Naive thymus-derived CD8-positive, alpha-beta T cell (primary cell): ENCODE measurements at places on chromosomes 5 and 9. TPM values are rescaled to one million over a fixed set of nuclear protein-coding genes. Genes with fewer than 3 reads are reported as not detected.

- DNase-seq = no peak
Observed at GRCh38 chr9:135279834-135280393, 192.4 kb downstream of the OLFM1 start.

DNA sequence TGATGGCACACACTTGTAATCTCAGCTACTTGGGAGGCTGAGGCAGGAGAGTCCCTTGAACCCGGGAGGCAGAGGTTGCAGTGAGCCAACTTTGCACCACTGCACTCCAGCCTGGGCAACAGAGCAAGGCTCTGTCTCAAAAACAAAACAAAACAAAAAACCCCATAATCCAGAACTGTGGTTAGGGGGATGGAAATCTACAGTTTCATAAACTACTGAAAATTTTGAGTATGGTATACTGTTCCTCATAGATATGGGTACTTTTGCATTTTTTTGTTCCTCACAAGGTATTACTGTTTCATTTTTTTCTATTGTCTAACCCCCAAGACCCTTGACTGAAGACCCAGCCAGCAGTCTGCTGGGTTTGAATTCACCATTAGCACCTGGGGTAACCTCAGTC is 52.2 kb upstream of the MAP3K1 start:
- no peak for DNase-seq

GRCh38 chr9:108469654-108470053 is 386.1 kb downstream of the ACTL7B start:
- no peak for DNase-seq

GRCh38 chr9:8845376-8845775 is 1045.8 kb upstream of the DMAC1 start:
- DNase-seq = no peak

PCDHA9 gene
- polyA plus RNA-seq = not detected

KCTD16 gene
- polyA plus RNA-seq = not detected

QRFP gene
- not detected for polyA plus RNA-seq

SUSD3 gene
- 208 TPM for polyA plus RNA-seq
